ENCODE measurements at places on chromosomes 2 and 18.

DNA sequence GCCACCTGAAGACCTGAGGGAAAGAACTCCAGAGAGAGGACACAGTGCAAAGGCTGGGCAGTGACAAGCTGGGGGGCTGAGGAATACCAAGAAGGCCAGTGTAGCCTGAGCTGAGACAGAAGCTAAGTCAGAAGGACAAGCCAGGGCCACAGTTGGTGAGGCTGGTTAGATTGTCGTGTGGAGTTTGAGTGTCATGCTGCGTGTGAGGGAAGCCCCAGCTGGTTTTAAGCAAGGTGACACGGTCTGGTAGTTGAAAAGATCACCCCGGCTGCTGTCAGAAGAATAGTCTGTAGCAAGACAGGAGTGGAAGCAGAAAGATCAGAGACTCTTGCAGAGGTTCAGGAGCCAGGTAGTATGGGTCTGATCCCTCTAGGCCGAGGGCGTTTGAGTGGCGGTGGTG, 50.6 kb upstream of the RMDN2 start:
- no peak for DNase-seq

GRCh38 chr2:16303273-16303577, 362.4 kb downstream of the CYRIA start:
- no peak for DNase-seq

DNA sequence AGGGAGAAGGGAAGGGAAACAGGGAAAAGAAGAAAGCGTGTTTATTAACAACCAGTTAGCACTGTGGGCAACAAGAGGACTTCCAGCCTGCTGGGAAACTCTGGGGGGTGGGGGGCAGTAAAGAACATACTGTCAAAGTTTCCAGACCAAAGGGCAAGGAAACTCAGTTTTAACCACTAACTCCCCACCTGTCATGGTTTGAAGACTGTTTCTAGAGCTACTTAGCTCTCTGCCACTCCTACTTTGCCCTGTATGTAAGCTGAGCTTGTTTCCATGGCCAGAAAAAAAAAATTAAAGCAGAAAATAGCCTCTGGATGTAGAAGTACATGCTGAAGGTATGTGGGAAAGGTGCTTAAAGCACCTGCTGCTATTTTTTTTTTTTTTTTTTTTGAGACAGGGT, 11.0 kb upstream of the PTPN2 start:
- DNase-seq = no peak

GRCh38 chr18:40878371-40878770, 1076.7 kb upstream of the PIK3C3 start:
- no peak for DNase-seq

DNA sequence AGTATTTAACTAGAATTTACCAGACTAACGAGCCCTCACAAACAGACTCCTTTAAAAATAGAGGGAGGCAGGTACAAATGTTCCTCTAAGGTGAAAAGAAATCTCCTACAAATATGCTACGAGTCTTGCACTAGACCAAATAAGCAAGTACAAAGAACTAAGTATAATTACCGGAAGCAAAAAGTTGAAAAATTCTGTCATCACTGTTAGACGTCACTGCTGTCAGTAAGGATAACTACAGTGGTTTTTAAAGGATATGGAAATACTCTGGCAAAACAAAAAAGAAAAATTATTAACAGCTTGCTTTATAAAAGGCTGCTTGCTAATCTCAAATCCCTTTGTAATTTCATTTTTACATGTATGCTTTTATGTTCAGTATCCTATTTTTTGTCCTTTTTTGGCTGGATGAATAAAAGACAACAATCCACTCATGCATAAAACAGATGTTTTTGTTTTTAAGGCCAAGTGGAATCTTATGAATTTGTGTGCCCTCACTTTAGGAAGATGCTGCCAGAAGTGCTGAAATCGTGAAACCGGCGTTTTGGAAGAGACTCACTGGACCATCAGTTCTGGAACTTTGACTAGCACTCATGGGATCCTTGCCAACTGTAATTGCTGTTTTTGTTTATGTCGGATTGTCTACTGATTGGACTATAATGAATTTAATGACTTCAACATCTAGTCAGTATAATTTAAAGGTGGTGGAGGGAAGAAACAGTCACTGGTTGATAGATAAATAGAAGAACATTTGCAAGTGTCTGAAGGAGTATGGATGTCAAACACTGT, 6.7 kb downstream of the ZNF521 start:
- no peak for DNase-seq
